ENCODE measurements at places on chromosomes 5 and 9. TPM values are rescaled to one million over a fixed set of nuclear protein-coding genes. Genes with fewer than 3 reads are reported as not detected.

DNA sequence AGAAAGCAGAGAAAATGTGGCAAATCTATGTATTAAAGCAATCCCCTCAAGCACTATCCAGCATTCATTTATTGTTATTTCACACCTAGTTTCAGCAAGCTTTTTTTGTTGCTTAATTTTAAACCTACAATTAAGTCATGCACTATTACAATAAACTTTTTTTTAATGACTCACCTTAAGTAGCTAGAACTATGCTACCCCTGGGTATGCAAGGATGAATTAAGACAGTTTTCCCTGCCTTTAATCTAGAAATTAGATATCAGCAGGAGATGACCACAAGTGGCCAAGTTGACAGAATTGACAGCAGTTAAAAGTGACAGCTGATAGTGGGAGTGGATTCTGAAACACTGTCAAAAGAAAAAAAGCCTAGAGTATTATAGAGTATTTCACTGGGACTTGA is 20.0 kb downstream of the ITGA1 start:
- H3K27ac ChIP-seq: peak overlapping the region; percentile 10
- peaks cover 91% of the 10 kb centered on the region for H3K4me1 ChIP-seq
- H3K4me3 ChIP-seq: no peak overlapping the region
- no peaks in the 10 kb centered on the region for H3K36me3 ChIP-seq

- peaks cover 13% of the 10 kb centered on the region for H3K36me3 ChIP-seq
- H3K27me3 ChIP-seq: no peaks in the 10 kb centered on the region
- no peak overlapping the region for H3K4me3 ChIP-seq
- no peak for DNase-seq
- no peak overlapping the region for H3K27ac ChIP-seq
These were observed 137.4 kb downstream of the PCSK5 start for GRCh38 chr9:76027861-76028260.

The KLF9 gene
- 52.8 TPM for total RNA-seq

The DRD1 gene
- not detected for total RNA-seq

The EPB41L4A gene
- total RNA-seq: 17.8 TPM

DNA sequence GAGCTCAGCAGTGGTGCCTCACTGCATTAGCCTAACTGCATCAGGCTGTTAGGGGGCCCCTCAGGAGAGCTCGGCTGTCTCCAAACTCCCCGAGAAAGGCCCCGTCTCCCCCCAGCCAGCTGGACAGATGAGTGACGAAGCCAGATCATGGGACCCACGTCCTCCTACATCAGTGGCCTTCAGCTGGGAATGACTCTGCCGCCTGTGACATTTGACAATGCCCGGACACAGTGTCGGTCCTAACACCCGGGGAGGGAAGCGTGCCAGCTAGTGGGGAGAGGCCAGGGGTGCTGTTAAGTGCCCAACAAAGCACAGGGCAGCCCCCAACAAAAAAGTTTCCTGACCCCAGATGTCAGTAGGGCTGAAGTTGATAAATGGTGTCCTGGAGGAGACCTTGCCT is 375.2 kb upstream of the IRX2 start:
- H3K27ac ChIP-seq: no peak overlapping the region
- no peaks in the 10 kb centered on the region for H3K36me3 ChIP-seq
- H3K4me3 ChIP-seq: no peak overlapping the region
- H3K4me1 ChIP-seq: no peaks in the 10 kb centered on the region
- DNase-seq: no peak

The SMC5 gene
- 11.0 TPM for total RNA-seq

DNA sequence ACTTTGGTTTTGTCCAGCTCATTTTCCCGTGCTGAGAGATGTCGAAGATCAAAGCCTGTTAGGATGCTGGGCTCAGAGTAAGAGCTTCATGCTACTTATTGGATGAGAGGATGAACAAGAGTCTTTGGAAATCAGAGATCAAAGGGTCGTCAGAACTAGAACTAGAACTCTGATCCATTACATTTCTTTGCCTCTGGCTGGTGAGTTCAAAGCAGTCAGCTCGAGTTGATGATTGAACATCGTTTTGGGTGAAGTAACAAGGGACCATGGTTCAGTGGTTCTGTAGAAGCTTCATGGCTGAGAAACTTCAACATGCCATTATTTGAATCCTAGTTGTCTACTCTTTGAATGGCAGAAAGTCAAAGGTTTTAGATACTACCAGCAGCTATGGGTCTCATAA is 320.3 kb downstream of the ARHGEF28 start:
- H3K36me3 ChIP-seq: no peaks in the 10 kb centered on the region
- no peaks in the 10 kb centered on the region for H3K27me3 ChIP-seq
- no peak for DNase-seq
- H3K4me3 ChIP-seq: no peak overlapping the region
- no peak overlapping the region for H3K27ac ChIP-seq
- H3K4me1 ChIP-seq: peaks cover 13% of the 10 kb centered on the region

GRCh38 chr9:130286781-130287428 is 21.3 kb downstream of the HMCN2 start:
- H3K4me3 ChIP-seq: peak overlapping the region; percentile 21
- H3K27me3 ChIP-seq: peaks cover 55% of the 10 kb centered on the region
- H3K4me1 ChIP-seq: peaks cover 75% of the 10 kb centered on the region
- peak overlapping the region; percentile 83 for H3K27ac ChIP-seq
- no peaks in the 10 kb centered on the region for H3K36me3 ChIP-seq

The UGT3A2 gene
- not detected for total RNA-seq

GRCh38 chr9:92424340-92424739 is at the start of gene OMD:
Gene OMD, minus strand, starts transcription at chr9:92424471. Its CDS starts 6,913 bp downstream, at chr9:92417558.
- no peaks in the 10 kb centered on the region for H3K27me3 ChIP-seq
- H3K4me1 ChIP-seq: peaks cover 10% of the 10 kb centered on the region
- no peak for DNase-seq
- H3K4me3 ChIP-seq: peak within 1 kb of the TSS; percentile 42

The SPARC gene
- 477 TPM for total RNA-seq

The PCA3 gene
- not detected for total RNA-seq

The CBY3 gene
- not detected for total RNA-seq

DNA sequence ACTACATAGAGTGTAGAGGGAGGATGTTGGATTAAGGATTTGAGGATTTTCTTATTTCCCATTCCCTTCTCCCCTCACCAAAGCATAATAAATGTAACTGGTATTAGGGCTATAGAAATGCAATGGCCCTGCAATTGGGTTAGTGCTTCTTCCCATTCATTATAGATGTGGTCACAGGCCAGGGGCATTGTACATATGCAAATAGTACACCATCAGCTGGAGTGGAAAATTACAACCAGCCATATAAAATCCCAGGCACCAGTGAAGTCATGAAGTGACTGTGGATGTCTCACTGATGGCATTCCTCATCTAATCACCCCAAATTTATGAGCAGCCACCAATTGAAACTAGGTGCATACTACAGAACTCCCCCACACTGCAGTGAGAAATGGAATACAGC is 105.9 kb downstream of the PLK2 start:
- H3K27ac ChIP-seq: no peak overlapping the region
- no peaks in the 10 kb centered on the region for H3K4me1 ChIP-seq
- no peaks in the 10 kb centered on the region for H3K36me3 ChIP-seq
- DNase-seq: no peak

GRCh38 chr5:35971186-35971877 is 19.9 kb downstream of the UGT3A1 start:
- no peaks in the 10 kb centered on the region for H3K27me3 ChIP-seq
- no peak overlapping the region for H3K27ac ChIP-seq
- H3K4me1 ChIP-seq: no peaks in the 10 kb centered on the region
- no peak for DNase-seq

The PRR7 gene
- total RNA-seq: 2.1 TPM

DNA sequence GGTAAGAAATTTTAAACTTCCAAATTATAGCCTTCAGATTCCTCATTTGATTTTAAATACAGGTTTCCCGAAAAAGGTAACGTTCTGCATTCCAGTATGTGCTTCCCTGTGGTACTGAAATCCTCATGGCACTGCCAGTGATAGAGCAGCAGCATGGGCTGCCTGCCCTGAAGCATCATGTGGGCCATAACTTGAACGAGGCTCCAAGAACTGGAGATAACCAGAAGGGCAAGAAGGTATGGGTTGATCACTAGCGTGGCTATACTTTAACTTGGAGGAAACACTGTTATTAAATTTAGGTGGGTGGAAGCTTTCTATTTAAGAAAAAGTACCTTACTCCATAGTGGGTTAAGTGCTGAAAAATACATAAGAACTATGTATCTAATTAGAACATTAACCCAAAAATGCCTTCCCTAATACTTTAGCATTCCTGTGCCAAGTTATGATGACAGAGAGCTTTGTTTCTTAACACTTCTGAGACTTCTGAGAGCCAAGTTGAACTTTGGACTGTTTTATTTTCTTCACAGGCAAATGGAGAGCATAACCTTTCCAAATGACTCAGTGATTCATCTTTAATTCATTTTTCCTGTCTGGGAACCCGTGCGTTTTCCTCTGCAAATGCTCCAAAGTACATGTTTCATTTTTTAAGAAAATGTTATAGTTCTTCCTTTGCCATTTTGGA is 191.5 kb upstream of the GNA14 start:
- no peaks in the 10 kb centered on the region for H3K36me3 ChIP-seq
- no peaks in the 10 kb centered on the region for H3K27me3 ChIP-seq
- DNase-seq: no peak
- no peak overlapping the region for H3K4me3 ChIP-seq
- peak overlapping the region; percentile 1 for H3K27ac ChIP-seq

DNA sequence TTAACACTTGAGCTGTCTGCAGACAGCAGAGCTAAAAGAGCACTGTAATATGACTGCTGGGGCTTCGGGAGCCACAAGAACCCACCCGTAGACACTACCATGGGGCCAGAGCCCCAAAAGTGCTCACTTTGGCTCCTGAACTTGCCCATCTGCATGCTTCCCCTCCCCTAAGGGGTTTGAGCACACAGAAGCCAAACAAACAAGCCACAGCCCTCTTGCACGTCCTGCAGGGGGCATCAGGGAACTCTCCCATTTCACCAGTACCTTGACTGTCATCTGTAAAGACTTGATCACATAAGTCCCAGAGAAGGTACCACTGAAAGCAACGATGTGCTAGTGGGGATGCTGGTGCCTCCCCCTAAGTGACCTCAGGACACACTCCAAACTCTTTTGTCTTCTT is 681.8 kb downstream of the SEMA5A start:
- DNase-seq: no peak
- H3K4me3 ChIP-seq: no peak overlapping the region
- no peaks in the 10 kb centered on the region for H3K27me3 ChIP-seq
- H3K27ac ChIP-seq: no peak overlapping the region
- no peaks in the 10 kb centered on the region for H3K36me3 ChIP-seq

DNA sequence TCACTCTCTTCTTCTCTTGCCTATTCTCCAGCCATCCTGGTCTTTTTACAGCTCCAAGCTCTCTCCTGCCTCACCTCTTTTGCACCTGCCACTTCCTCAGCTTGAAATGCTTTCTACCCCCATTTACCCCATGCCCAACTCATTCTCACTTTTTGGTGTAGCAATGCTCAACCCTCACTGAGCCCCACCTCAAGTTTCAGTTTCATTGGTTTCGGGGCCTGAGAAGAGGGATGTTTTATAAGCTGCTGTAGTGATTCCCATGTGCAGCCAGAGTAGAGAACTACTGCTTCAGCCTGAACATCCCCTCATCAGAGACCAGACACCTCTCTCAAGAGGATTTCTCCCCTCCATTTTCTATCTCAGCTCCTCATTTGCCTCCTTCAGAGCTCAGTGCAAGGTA is 45.2 kb upstream of the FYB1 start:
- no peaks in the 10 kb centered on the region for H3K36me3 ChIP-seq
- no peak overlapping the region for H3K27ac ChIP-seq
- H3K27me3 ChIP-seq: no peaks in the 10 kb centered on the region
- no peaks in the 10 kb centered on the region for H3K4me1 ChIP-seq
- no peak overlapping the region for H3K4me3 ChIP-seq

GRCh38 chr5:65020492-65020891 is 251.8 kb downstream of the CWC27 start:
- DNase-seq: no peak
- H3K27ac ChIP-seq: peak overlapping the region; percentile 39
- H3K27me3 ChIP-seq: no peaks in the 10 kb centered on the region
- peaks cover 46% of the 10 kb centered on the region for H3K4me1 ChIP-seq
- H3K4me3 ChIP-seq: no peak overlapping the region
- H3K36me3 ChIP-seq: no peaks in the 10 kb centered on the region

GRCh38 chr9:79581388-79581787 is 9.6 kb downstream of the TLE4 start:
- no peaks in the 10 kb centered on the region for H3K36me3 ChIP-seq
- no peak for DNase-seq
- no peak overlapping the region for H3K4me3 ChIP-seq
- H3K27ac ChIP-seq: peak overlapping the region; percentile 28
- H3K4me1 ChIP-seq: peaks cover 81% of the 10 kb centered on the region
- H3K27me3 ChIP-seq: no peaks in the 10 kb centered on the region

- peaks cover 17% of the 10 kb centered on the region for H3K4me1 ChIP-seq
- no peak overlapping the region for H3K27ac ChIP-seq
- peaks cover 12% of the 10 kb centered on the region for H3K27me3 ChIP-seq
- peak; percentile 57 for DNase-seq
- peak overlapping the region; percentile 26 for H3K4me3 ChIP-seq
- no peaks in the 10 kb centered on the region for H3K36me3 ChIP-seq
These were observed 77.4 kb upstream of the DMRT1 start for GRCh38 chr9:764105-764524.

The LCN6 gene
- 14.6 TPM for total RNA-seq

The CARTPT gene
- total RNA-seq: not detected

DNA sequence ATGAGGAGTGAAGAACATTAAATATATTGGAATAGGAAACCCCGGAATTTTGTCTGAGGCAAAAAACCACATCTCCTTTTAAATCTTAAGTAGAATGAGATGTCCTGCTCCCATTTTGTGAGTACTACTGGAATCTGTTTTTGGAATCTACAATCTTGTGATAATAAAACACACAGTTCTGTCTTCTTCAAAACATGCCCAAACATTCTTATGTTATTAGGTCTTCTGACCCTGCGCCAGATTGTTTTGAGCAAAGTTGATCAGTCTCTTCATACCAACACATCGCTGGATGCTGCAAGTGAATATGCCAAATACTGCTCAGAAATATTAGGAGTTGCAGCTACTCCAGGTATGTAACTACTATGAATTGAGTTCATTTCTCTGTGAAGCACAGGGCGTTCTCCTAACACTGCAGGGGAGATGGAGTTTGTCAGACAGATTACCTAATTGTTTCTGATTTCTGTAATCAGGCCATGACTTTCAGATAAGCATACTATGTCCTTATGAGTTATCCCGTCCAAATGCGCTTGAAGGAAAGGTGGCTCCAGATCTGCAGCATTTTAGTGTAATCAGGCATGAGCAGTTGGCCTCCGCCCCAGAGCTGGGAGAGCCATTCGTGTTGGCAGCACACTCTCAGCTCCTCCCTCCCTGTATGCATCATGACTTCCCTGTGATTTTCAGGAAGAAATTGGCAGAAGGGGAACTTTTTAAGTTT is 88.0 kb downstream of the NLN start:
- H3K27ac ChIP-seq: peak overlapping the region; percentile 41
- H3K36me3 ChIP-seq: no peaks in the 10 kb centered on the region
- DNase-seq: peak; percentile 68
- peaks cover 11% of the 10 kb centered on the region for H3K4me1 ChIP-seq
- H3K4me3 ChIP-seq: no peak overlapping the region
- H3K27me3 ChIP-seq: no peaks in the 10 kb centered on the region

- H3K27ac ChIP-seq: no peak overlapping the region
- no peaks in the 10 kb centered on the region for H3K27me3 ChIP-seq
- H3K4me3 ChIP-seq: no peak overlapping the region
- H3K36me3 ChIP-seq: no peaks in the 10 kb centered on the region
- H3K4me1 ChIP-seq: no peaks in the 10 kb centered on the region
- DNase-seq: no peak
These were observed 296.2 kb downstream of the SPATA31D1 start for GRCh38 chr9:82284758-82285157.

Measured in left ventricle myocardium inferior (tissue), 1 donor.